ENCODE measurements at places on chromosomes 5 and 9.

- no peak for DNase-seq
Measured at GRCh38 chr5:86986837-86987236, 280.8 kb upstream of the RASA1 start.

DNA sequence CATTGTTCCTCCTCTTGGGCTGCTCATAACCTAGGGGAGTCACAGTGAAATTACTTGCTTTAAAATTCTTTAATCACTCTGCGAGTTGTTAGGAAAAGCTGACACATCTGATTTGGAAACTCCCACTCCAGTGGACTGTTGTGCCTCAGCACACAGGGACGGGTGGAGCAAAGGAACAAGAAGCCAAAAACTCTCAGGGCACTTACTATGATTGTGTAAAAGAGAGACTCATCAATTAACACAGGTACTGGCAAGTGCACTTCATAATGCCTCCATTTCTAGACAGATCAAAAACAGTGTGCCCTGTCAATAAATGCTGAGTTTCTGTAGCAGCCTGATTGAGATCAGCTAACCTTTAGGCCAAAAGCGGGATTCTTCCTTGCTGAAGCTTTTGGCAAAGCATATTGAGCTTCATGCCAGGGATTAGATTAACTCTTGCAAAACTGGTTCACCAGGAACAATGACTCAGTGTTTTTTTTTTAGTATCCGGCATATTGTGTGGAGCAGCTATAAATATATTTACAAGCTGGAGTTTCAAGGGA, 55.9 kb downstream of the TMC1 start:
- peak; percentile 75 for DNase-seq

DNA sequence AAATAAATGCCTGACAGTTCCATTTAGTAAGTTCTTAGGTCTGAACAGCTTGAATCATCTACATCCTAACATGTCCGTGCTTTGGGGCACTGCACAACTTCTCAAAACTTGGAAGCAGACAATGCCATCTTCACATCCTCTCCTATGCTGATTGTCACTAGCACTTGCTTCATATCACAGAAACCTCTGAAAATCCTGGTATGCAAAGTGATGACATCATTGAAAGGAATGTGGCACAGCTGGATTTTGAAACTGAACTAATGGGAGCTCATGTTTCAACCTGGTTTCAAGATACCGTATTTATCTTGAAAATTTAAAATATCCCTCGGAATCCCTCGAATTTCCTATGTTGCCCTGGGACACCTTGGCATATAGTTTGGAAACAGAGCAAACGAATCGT, 490.2 kb upstream of the DAP start:
- DNase-seq = no peak

DNA sequence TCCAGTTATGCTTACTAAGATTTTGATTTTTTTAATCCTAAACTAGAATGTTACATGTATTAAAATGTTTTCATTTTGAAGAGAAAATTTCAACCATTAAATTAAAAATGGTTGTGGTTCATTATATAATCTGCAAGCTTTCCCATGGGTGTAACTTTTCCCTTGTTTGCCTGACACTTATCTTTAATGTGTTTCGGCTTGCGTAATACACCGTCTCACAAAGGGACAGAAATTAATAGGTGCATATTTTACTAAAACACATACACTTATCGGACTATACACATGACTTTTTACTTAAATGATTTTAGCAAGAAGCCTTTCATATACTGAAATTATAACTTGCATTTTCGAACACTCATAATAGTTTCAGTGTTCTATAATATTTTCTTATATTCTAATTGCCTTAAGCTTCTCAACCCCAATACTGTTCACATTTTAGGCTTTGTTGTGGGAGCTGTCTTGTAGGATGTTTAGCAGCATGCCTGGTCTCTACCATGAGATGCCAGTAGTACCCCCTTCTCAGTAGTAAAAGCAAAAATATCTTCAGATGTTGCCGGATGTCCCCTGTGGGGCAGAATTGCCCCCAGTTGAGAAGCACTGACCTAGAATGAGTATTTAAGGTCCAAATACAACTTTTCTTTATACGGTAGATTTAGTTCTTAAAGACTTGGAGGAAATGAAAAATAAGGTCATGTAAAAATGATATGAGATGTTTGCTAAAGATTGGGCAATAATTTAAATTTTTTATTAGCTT, 28.6 kb downstream of the UGCG start:
- DNase-seq = no peak

- DNase-seq = peak; percentile 90
Measured at GRCh38 chr9:137286975-137287383, 9.5 kb downstream of the TOR4A start.

- DNase-seq = no peak
Measured at GRCh38 chr9:3569529-3569928, 43.7 kb upstream of the RFX3 start.

DNA sequence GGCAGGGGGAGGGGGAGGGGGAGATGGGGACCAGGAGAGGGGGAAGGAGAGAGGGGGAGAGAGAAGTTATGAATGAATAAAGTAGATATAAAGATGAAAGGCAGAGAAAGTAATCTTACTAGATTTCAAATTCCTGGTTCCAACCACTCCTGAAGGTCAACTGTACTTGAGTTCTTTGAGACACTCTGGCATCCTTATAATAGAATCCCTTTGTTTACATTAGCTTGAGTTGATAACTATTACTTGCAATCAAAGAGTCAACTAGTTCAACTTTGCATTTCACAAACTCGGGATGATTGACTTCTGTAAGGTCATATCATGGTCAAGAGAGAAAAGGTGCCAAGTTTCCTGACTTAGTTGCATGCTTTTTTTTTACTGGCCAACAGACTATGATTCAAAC, 42.2 kb downstream of the BAAT start:
- no peak for DNase-seq

DNA sequence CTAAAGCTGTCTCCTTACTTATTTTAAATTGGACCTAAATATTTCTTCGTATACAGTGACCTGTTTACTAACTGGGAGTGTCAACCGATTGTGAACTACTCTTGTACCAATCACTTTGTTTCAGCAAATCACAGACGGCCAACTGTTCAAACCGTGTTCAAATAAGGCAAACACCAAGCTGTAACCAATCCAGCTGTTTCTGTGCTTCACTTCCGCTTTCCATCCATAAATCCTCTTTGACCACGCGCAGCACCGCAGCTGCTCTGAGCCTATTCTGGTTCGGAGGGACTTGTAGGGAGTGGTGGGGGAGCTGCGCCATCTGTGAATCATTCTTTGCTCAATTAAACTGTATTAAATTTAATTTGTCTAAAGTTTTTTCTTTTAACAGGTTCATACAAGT, 4.8 kb upstream of the FAM240B start:
- DNase-seq = no peak

GRCh38 chr5:124671193-124671592, 75.2 kb downstream of the ZNF608 start:
- DNase-seq = no peak

GRCh38 chr9:82454509-82455190, 466.1 kb downstream of the SPATA31D1 start:
- DNase-seq = no peak

DNA sequence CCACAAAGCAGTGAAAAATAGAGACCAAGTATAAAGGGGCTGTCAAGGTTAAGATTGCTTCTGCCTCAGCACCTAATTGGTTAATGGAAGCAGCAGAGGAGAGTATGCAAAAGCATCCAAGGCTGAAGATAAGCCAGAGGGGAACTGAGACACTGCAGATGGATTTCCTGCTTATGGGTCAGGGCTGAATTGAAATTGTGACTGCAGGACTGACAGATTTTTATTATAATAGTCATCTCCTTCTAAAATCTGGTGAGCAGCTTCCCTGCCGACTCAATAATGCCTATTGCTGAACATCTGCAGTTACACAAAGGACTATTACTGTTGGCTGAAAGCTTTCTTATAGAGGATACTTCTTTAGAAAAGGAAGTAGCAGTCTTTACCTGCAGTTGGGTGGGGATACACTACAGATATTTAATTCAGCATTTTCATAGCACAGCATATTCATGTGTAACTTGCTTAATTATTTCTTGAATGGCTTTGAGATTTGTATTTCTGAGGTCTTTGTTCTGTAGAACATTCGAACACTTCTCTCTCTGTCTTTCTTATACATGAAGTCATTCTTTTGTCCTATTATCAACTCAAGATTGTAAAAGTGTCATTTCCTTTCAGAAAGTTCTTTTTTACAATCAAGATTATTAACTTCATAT, 363.0 kb upstream of the RIOK2 start:
- no peak for DNase-seq

DNA sequence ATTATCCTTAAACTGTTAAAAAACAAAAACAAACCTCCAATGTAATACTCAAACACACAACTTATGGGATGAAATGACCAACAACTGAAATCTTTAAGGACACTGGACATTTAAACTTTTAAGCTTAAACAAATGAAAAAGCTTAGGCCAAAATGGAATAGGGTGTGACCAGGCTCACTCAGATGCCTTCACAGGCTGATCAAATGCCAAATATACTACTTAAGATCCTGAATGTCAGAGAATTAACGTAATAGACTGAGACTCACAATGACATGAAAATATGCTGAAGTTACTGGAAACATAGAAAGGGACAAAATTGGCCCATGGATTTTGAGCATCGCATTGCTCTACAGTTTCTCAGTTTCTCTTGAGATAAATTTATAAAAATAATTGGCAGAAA, 286.8 kb downstream of the ADAMTS6 start:
- no peak for DNase-seq

DNA sequence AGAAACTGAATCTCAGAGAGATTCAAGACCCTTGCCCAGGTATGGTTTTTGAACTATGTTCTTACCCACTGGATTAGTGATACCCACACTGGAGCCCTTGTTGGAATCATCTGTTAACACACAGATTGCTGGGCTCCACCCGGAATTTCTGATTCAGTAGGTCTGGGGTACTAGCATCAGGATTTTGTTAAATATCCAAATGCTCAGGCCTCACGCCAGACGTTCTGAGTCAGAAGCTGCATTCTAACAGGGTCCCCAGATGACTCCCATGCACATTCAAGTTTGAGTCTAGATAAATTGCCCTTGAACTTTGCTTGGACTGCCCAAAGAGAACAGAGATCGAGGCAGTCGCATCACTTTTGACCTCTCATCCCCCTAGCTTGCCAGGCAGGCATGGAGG, 182.0 kb upstream of the WWC1 start:
- no peak for DNase-seq

DNA sequence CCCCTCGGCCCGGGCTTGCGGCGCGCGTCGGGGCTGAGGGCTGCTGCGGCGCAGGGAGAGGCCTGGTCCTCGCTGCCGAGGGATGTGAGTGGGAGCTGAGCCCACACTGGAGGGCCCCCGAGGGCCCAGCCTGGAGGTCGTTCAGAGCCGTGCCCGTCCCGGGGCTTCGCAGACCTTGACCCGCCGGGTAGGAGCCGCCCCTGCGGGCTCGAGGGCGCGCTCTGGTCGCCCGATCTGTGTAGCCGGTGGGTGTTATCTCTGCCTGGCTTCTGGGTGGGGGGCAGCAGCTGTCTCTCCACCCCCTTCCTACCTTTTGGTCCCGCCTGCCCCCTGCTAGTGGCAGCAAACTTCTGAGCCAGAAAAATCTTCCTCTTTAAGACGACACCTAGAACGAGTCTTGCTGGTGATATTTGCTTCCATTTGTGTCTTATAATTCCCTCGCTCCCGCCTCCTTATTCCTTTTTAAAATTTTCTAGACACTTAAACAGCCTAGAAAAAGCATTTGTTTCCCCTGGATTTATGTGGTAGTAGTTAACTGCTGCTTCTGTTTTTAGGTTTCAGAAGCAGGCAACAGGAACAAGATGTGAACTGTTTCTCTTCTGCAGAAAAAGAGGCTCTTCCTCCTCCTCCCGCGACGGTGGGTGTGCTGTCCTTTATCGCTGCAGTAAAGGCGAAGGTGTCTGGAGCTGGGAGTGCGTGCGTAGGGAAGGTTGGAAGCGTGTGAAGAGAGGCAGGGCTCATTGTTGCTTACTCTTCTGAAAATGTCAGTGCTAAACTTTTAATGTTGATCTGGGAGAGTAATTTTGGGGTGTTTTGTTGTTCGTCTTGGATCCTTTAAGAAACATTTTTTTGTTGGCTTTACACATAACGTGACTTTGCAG, 554 bp downstream of the JAK2 start:
- no peak for DNase-seq

GRCh38 chr5:35554016-35554415, 63.6 kb upstream of the SPEF2 start:
- no peak for DNase-seq

- DNase-seq = no peak
Measured at GRCh38 chr5:57805732-57806131, 323.1 kb upstream of the ACTBL2 start.

DNA sequence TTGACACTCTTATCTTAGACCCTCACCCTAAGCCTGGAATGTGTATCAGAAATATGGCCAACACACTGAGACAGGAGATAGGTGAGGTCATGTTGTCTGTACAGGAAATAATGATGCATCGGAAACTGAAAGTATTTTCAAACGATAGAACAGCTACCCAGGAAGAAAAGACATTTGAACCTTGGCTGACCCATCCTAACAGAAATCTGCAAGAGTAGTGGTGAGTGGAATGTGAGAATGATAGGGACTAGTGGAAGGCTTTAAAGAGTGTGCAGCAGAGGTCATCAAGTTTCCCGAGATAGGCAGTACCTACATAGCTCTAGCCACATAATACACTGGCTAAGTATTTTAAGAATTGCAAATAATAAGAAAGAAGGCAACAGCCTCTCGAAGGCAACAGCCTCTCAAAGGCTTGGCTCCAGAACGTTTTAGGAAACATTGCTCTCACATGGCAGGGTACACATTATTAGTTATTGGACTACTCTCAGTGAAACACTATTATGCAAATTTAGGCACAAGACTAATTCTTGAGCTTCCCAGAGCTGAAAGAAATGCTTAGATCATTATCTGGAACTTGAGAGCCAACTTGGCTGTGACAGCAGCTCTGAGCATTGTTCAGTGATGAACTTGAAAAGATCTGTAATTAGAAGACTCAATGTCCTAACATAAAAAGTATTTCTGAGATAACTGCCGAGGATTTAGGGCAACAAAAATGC, 133.1 kb upstream of the FBXL7 start:
- DNase-seq = no peak

GRCh38 chr5:154370119-154370518, 75.7 kb upstream of the SAP30L start:
- no peak for DNase-seq

DNA sequence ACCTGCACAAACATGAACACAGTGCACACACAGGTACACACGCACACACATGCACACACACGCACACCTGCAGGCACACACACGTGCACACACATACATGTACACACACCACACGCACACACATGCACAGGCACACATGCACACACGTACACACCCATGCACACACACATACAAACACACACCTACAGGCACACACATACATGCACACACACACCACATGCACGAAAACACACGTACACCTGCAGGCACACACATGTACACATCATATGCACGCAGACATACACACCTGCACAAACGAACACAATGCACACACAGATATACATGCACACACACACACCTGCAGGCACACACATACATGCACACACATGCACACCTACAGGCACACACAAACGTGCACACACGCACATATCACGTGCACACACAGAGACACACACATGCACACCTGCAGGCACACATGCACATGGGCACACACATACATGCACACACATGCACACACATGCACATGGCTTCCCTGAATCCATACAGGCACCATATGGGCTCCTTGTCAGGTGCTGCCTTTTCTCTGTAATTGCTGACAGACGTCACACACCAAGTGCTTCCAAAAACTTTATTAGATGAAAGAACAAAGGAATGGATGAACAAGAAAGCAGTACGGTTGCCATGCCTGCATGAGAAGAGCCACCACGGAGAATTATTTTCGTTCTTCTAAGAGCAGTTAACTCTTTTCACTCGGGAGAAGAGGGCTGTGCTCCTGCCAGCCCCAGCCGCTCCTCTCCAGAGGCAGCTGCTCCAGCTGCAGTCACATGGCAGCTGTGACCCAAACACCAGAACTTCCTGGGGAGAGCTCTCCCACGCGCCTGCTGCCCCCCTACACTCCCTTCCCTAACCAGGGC, 57.2 kb downstream of the EXD3 start:
- DNase-seq = no peak
